AG08395 (cell line): ENCODE measurements at places on chromosomes 7 and 10.

DNA sequence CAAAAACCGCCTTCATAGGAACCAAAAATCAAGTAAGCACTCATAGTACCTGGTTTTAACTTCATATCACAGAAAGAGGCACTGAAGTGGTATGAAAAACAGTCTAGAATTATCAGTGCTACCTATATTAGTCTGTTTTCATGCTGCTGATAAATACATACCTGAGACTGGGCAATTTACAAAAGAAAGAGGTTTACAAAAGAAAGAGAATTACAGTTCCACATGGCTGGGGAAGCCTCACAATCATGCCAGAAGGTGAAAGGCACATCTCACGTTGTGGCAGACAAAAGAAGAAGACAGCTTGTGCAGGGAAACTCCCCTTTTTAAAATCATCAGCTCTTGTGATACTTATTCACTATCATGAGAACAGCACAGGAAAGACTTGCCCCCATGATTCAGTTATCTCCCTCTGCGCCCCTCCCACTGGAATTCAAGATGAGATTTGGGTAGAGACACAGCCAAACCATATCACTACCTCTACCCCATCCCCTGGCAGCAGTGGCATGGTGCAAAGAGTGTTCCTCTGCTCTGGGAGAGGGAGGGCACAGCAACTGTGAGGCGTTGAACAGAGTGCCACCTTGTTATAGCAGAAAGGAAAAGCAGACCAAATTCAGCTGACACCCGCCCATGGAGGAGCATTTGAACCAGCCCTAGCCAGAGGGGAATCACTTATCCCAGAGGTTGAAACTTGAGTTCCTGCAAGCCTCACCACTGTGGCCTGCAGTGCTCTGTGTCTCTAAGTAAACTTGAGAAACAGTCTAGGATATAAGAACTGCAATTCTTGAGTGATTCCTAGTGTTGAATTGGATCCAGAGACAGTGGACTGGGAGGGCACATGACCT is 61.9 kb upstream of the PTPRZ1 start:
- DNase-seq: no peak

DNA sequence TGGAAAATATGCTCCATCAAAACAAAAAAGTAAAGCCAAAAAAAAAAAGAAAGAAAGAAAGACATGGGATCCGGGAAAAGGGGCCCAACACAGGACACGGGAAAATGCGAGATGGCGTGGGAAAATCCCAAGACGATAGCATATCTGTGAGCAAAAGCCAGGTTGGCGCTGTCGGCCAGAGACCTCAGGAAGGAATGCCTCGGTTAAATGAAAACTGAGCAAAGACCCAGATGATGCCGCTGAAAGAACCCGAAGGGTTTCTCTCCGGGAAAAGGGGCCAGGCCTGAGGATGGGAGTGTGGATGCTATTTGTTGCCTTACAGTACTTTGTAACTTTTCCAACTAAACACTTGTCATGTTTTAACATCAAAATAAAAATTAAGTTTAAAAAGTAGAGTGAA is 49.5 kb upstream of the PPP2R2D start:
- no peak for DNase-seq

GRCh38 chr7:36951257-36951697 is 227.0 kb upstream of the AOAH start:
- no peak for DNase-seq

GRCh38 chr10:36111676-36112075 is 469.6 kb upstream of the FZD8 start:
- DNase-seq: no peak

- peak; percentile 57 for DNase-seq
Measured at GRCh38 chr7:142482891-142483658, 225.2 kb upstream of the PRSS58 start.

DNA sequence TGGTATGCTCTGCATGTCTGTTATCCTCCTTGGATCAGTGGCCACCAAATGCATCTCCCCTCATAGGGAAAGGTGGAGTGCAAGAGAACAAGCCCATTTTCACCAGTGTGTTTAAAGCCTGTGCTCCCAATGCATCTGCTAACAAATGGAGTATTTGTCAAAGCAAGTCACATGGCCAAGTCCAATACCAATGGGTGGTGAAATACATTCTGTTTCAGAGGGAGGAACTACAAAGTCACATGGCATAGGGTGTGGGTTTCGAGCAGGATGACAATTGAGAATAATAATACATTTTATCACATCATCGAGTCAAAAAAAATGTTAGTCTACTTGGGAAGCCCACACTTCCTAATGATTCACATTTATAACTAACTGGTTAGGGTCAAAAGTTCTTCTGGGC is 62.7 kb downstream of the SUGCT start:
- no peak for DNase-seq

DNA sequence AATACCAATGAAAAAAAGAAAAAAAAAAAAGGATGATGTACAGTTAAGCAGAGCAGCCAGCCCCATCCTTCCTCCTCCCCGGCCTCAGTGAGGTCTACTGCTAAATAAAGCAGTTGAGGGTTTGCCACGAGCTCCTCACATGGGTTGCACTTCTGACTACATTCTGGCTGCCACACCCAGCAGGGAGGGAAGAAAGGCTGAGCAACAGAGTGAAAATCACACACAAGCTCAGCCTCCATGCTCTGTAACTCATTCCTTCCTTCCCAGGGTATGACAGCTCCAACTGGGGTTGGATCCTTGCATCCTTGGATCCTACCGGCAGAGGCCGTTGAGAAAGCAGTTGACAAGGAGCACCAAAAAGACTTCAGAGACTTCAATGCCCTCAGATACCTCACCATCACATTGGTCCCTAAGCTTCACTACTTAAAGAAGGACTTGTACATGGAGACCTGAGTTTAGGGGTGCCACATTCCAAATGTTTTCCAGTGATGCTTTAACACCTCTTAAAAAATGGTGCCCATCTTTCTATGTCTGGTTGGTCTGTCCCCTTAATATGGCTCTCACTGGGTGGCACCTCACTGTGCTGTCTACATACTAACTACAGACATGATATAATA is 52.9 kb upstream of the PIK3CG start:
- DNase-seq: peak; percentile 16
